ENCODE measurements at places on chromosomes 13 and 19.

- DNase-seq = peak; percentile 64
Measured at GRCh38 chr19:45601524-45602374, at the start of gene GPR4. Gene GPR4 (minus strand): TSS chr19:45602212. CDS start chr19:45591866, 10,346 bp downstream.

GRCh38 chr13:26992951-26993719 is 178.5 kb downstream of the USP12 start:
- DNase-seq = no peak

- DNase-seq = no peak
Measured at GRCh38 chr13:108711386-108711785, 82.0 kb downstream of the MYO16 start.

DNA sequence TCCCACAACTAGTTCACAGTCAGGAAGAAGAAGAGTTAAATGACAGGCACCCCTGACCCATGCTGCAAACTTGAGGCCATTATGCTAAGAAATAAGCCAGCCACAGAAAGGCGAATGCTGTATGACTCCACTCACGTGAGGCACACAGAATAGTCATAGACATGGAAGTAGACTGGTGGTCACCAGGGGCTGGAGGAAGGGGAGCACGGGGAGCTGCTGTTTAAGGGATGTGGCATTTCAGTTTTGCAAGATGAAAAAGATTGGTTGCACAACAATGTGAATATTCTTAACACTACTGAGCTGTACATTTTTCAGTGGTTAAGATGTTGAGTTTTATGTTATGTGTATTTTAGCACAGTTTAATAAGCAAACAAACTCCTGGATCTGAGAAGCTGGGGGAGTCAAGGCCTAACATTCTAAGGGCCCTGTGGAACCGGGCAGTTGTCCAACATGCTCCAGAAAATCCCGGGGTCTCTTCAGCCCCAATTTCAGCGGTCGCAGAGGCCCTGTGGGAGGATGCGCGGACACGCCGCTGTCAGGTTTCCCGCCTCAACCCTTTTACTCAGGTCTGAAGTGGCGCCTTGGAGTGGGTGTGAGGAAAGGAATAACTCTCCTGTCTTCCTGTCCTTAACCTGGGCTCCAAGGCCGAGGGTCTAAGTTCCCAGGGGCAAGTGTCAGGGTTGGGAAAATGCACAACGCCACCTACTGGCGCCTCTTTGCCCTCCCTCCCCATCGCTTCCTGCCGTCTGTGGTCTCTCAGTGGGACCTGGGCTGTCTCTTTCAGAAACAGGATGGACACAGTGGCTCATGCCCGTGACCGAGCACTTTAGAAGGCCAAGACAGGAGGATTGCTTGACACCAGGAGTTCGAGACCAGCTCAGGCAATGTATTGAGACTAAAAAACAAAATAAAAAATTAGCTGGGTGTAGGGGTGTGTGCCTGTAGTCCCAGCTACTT is 4.4 kb upstream of the TMEM272 start:
- DNase-seq = peak; percentile 73

GRCh38 chr13:49307365-49307764 is 59.6 kb downstream of the CDADC1 start:
- DNase-seq = no peak

- no peak for DNase-seq
Measured at GRCh38 chr19:39533003-39533512, 406 bp upstream of the EID2B start.

DNA sequence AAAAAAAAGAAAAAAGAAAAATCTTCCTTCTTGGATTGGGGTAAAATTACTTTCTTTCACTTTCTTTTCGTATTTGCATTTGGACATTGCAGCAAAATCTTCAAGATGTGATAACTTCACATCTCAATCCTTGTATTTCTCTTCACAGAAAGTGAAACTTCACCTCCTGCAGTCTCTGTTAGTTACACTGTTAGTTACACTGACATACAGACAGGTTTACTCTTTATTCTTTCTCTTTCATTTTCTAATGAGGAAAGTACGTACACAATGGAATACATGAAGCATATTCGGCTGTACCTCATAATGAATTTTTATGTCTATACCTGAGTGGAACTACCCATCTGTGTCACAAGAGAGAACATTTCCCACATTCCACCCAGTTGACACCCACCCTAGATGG is 459.1 kb upstream of the GPC6 start:
- DNase-seq = no peak

DNA sequence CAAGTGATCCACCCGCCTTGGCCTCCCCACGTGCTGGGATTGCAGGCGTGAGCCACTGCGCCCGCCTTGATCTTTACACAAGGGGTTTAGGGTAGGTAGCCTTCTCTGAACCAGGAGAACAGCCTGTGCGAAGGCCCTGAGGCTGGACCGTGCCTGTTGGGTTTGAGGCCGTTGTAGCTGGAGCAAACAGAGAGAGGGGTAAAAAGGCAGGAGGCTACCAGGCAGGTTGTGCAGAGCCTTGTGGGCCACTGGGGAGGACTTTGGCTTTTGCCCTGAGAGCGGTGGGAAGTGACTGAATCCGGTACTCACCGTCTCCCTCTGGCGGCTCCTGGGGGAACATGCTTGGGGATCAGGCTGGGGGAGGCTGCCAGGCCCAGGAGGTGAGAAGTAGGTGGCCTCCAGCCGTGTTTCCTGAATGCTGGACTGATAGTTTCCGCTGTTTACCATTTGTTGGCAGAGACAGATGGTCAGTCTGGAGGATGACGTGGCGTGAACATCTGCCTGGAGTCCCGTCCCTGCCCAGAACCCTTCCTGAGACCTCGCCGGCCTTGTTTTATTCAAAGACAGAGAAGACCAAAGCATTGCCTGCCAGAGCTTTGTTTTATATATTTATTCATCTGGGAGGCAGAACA is 24.6 kb downstream of the SPC24 start:
- DNase-seq = peak; percentile 84

DNA sequence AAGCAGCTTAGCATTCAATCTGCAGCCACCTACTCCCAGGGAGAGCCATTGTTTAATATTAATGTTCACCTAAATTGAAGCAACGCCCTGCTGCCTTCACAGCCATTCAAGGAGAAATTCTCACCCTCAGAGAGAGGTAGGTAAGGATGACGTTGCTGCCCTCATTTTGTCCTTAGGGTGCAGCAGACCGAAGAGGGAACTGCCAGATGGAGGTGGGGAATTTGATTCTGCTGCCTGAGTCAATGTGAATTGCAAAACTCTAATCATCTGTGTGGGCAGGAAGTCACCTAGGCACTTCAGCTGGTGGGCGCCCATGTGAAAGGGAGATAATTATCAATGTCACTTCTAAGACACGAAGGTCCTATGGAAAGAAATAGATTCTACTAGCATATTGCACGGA is 503.4 kb downstream of the TBC1D4 start:
- DNase-seq = no peak

DNA sequence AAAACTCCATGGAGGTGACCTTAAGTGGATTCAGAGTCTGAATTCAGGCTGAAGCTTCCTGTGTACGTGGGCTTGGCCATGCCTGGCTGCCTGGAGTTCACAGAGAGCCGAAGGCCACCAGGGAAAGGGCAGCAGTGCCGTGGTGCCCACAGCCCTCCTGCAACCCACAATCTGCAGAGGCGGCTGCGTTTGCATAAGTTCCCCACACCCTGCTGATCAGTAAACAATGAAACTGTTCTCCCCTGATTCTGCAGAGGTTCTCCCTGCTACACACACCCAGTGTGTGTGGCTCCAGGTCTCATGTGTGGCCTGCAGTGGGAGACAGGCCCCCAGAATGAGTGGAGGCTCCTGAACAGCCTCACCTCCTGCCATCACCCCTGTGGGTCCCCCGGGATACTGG is 126.9 kb upstream of the SLC7A1 start:
- DNase-seq = no peak

DNA sequence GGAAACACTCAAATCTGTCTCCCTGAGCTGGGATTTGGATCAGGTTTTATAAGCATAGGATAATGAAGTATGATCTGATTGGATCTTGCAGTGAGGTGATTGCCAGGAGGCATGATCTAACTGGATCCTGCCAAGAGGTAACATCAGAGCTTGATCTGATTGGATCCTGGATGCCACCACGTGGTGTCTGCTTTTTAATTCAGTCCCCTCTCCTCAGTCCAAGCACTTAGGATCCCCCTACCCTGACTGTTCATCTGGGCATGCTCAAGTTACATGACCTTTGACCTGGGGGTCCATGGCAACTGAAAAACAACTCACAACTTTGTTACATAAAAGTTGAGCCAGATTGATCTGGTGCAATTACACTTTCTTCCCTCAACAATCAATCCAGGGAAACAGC is 47.5 kb upstream of the LSM14A start:
- DNase-seq = peak; percentile 62

All from ecto neural progenitor cell (in vitro differentiated cells).